ENCODE measurements at places on chromosomes 11 and 22. TPM values are rescaled to one million over a fixed set of nuclear protein-coding genes. Genes with fewer than 3 reads are reported as not detected.

ANKK1 gene
- total RNA-seq: 0.10 TPM

TREH gene
- total RNA-seq: not detected

TIGD3 gene
- total RNA-seq: not detected

SYCE3 gene
- total RNA-seq: not detected

DNA sequence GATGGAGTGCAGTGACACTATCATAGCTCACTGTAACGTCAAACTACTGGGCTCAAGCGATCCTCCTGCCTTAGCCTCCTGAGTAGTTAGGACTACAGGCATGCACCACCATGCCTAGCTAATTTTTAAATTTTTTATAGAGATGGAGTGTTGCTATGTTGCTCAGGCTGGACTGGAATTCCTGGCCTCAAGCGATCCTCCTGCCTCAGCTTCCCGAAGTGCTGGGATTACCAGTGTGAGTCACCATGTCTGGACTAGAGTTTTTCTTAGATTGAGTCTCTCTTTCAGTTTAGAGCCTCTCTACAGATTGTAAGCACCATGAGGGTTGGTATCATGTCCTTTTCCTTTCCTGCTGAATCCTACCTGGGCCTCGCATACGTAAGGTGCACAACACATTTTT is 57.3 kb upstream of the ALKBH3 start:
- DNase-seq: no peak

GRCh38 chr11:35065566-35065965 is 73.4 kb upstream of the CD44 start:
- no peak for DNase-seq

- DNase-seq: no peak
Observed at GRCh38 chr11:107041088-107041444, 22.8 kb upstream of the GUCY1A2 start.

DNA sequence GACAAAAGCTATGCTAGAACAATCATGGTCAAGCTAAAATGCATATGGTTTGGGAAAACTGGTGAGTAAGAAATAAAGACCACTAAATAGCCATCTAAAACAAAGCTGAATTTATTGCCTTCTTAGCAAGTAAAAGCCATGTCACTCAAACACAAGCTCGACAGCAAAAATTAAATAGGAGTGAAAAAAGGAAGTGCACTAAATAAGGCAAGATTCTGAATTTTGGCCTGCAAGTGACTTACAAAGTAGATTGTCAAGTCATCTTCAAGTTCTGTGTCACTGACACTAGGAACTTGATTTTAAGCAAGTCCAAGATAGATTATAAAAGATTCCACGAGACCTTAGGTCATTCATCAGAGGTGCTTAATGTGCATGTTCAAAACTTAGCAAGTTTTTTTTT is 27.4 kb downstream of the TUG1 start:
- no peak for DNase-seq

GRCh38 chr11:78567209-78567608 is 7.5 kb downstream of the NARS2 start:
- no peak for DNase-seq

- DNase-seq: no peak
Observed at GRCh38 chr11:114215871-114216795, 80.1 kb upstream of the NNMT start.

DNA sequence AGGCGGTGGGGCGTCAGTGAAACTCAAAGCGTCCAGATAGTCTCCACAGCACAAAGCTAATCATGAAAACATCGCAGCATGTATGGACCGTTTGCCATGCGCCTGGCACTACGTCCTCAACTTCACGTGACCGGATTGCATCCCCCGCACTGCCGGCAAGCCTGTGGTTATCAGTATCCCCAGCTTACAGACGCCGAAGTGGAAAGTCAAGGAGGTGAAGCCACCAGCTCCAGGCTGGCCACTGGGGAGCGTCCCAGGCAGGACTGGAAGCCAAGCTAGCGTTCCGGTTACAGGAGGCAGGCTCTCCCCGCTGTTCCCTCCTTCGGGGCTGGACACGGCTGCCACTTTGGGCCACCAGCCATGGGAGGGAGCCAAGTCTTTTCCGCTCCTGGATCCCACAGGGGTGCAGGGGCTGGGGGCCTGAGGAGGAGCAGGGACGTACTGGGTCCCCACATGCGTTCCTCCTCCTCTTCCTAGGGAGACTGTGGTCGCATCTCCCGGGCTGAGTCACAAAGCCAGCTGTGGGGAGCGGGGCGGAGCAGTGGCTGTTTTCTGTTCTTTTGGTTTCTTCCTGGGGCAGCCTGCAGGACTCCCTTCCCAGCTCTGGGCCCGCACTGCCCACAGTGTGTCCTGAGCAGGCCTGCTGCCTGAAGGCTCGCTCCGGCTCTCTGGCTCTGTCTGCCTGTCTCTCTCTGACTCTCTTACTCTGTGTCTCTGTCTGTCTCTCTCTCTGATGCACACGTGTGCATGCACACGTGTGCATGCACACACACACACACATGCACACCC is 4.3 kb upstream of the OSBPL5 start:
- peak; percentile 65 for DNase-seq

- no peak for DNase-seq
Observed at GRCh38 chr11:70654016-70654415, 255.7 kb downstream of the CTTN start.

- DNase-seq: no peak
Observed at GRCh38 chr11:101825531-101825930, 89.3 kb upstream of the CEP126 start.

- DNase-seq: no peak
Observed at GRCh38 chr22:40626851-40627250, 9.7 kb downstream of the MRTFA start.

DNA sequence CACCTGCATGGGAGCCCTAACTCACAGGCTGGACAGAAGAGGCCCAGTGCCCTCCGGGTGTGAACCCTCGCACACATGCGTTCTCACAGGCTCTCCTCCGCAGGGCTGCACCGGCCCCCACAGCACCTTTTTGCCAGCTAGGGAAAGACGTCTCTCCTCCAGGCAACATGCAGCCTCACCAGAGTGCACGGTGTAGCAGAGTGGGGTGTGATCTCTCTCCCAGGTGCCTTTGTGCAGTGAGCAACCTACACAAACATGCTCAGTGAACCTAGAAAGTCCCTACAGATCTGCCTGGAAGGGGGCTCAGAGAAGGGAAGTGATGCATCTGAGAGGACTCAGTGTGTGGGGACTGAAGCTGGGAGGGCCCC is 3.7 kb upstream of the CARNS1 start:
- no peak for DNase-seq

- no peak for DNase-seq
Observed at GRCh38 chr11:131809203-131809918, 438.9 kb downstream of the NTM start.
